BJ (cell line): ENCODE measurements at places on chromosomes 6 and 20. TPM values are rescaled to one million over a fixed set of nuclear protein-coding genes. Genes with fewer than 3 reads are reported as not detected.
A peak's percentile ranks its signal among the peaks of the same experiment; 100 is the strongest.

DNA sequence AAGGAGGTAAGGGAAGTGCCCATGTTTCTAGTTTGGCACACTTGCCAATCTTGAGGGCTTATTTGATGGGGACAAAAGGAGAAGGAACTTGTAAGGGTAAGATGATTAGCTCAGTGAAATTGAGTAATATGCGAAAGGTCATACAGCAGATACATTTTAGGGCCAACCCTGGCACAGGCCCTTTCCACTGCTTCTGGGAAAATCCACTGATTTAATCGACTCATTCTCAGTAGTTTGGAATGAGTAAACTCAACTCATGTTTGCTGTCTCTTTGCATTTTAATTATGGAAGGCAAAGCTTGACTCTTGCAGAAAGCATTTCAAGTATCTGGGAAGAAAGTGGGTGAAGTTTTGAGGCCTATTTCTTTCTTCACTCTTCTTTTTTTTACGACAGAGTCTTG, 20.0 kb downstream of the PHF20 start:
- DNase-seq = peak; percentile 96

DNA sequence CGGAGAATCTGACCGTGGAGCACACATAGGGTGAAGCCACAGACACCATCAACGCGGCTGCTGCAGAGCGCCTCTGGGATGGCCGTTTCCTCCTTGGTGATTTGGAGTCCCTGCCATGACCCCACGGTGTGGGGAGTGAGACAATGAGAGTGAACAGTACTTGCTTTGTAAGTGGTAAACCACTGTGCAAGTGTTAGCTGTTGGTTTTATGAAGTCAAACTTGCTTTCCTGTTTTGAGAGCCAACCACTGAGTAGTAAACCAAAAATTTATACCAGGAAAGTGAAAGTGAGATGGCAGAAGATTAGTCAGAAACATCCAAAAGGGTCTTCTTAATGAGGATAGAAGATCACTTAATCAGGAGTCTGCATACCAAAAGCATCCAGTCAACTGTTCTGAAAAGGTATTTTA, 160.7 kb downstream of the FOXC1 start:
- DNase-seq = no peak

- DNase-seq = no peak
Observed at GRCh38 chr6:23775127-23775526, 350.9 kb upstream of the NRSN1 start.

DNA sequence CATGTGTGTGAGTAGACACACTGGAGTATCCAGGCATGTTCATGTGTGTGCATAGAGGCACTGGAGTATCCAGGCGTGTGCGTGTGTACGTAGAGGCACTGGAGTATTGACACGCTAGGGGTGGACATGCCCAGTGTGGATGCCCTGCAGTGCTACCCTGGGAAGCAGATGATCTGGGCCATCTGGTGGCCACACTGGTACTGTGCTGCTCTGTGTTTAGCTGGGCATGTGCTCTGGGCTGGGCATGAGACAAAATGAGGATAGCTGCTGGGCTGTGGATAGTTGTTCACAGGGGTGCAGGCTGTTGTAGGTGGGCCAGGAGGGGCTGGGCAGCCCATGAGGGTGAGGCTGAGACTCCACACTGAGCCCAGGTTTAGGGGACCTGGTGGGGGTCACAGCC, 24.0 kb upstream of the NPBWR2 start:
- no peak for DNase-seq

DNA sequence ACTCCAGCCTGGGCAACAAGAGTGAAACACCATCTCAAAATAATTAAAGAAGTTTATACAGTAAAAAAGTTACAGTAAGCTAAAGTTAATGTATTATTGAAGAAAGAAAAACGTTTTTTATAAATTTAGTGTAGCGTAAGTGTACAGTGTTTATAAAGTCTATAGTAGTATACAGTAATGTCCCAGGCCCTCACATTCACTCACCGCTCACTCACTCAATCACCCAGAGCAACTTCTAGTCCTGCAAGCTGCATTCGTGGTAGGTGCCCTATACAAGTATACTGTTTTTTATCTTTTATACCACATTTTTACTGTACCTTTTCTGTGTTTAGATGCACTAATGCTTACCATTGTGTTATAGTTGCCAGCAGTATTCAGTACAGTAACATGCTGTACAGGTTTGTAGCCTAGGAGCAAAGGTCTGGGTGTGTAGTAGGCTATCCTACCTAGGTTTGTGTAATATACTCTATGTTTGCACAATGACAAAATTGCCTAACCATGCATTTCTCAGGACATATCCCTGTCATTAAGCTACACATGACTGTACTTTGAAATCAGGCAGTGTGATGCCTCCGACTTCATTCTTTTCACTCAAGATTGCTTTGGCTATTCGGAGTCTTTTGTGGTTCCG, 16.7 kb downstream of the MGME1 start:
- DNase-seq = no peak

DNA sequence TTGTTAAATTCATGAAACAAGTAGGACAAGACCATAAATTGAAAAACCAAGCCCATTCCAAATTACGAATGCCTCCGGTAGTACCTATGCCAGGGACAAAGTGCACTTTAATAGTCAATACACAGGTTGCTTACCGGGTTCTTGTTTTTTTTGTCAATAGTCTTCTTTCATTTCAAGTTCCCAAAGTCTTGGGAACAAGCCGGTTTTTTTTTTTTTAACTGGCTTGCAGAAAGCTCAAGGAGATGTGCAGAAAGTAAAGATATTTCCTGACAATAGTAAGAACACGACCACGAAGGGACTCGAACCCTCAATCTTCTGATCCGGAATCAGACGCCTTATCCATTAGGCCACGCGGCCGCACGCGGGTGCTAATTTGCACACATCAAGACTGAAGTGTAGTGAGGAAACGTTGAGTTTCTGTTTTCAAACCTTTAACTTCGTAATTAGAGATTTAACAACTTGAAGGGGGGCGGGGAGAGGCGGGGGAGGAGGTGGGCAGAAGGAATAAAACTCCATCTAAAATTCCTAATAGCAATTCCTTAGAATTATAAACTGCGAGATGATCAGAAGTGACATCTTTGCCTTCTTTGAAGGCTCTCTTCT, 181.0 kb downstream of the TRIM27 start:
- no peak for DNase-seq

DNA sequence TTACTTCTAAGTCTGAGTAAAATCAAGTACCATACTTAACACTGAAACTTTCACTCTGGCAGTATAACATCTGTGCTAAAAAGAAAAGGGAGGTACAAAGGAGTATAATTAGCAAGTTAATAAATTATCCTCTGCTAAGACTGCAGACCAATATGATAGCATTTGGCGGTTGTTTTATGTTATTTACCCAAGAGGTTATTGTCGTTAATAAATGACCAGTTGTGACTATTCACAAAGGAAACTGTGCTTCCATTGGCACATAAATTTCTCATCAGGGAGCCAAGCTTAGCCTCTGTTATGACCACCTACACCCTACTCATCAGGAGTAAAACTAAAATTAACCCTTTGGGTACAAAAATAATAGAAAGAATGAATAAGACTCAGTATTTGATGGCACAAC, 86.5 kb downstream of the CRYBG1 start:
- DNase-seq = no peak

GRCh38 chr20:34675993-34676641, 775 bp downstream of the PIGU start:
- DNase-seq = no peak

- DNase-seq = no peak
Observed at GRCh38 chr6:21942897-21943296, 349.3 kb downstream of the SOX4 start.

DNA sequence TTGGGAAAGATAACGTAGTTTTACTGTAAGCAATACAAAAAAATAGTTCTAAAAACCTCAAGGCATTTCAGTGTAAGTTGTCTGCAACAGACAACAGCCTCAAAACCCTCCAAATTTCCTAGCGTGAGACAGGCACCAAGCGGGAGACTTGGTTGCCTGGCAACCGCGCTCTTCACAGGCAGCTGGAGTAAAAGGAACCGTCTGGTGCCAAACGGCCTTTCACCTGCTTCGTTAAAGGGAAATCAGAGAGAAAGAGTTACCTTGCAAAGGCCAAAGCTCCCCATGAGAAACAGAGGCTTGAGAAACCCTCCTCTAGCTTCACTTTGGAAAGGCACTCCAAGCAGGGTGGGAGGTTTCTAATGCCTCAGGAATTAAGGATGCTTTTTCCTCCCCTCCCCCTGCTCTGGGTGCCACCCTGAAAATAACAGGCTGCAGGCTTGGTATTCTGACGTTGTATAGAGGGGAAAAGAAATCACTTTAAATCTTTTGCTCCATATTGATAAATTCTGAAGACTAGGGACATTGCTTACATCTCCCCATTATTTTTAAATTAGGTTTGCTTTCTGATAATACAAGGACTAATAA, 129.7 kb upstream of the UFL1 start:
- no peak for DNase-seq

GRCh38 chr6:49713346-49713745, at the start of gene CRISP2:
TSS of gene CRISP2 (minus strand) at chr6:49713543. CDS start at chr6:49709196, 4,347 bp downstream.
- DNase-seq = no peak

- no peak for DNase-seq
Observed at GRCh38 chr6:10194816-10195672, 219.8 kb downstream of the TFAP2A start.

- DNase-seq = no peak
Observed at GRCh38 chr6:164532198-164533044, 777.0 kb downstream of the C6orf118 start.

DNA sequence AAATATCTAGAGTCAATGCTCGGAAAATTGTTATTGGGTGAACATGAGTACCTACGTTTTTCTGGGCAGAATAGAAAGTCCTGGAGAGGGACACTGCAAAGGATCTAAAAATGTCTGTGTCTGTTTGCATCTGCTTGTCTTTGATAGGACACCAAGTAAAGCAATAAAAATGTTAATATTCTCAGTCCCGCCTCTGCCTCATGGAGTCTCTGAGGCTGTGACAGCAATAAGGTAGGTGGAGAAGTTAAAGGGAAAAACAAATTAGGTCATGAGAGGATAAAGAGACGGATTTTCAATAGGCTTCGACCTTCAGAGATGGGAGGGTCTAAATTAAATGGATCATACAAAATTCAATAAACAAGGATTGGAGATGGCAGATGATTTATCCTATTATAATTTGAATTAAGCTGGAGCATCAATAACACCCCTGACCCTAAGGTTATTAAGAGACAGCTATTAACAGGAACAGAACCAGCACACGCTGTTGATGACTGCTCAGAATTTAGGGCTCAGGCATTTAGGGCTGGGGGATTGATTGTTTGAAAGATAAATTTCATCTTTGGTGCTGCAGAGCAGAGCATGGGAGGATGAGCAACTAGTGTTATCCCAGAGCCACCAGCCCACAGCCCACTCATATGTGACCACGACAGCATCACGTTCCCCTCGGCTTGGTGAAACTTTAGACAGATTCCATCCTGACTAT, 620.3 kb upstream of the CDH4 start:
- DNase-seq = no peak

DNA sequence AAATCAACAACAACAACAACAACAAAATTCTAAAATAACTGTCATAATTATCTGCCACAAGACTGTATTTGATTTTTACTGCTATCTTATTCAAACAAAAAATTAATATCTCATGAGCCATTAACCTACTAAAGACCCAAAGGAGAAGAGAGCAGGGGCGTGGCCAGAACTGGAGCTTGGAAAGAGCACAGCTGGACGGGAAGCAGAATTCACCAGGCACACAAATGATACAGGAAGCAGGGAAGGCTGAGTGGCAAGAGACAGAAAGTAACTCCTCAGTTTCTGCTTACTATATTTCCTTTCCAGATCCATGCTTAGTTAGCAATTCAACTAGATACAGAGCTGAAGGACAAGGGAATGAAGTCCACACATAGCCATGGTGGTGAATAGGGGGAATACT, 54.4 kb downstream of the FKBP5 start:
- DNase-seq = no peak

DNA sequence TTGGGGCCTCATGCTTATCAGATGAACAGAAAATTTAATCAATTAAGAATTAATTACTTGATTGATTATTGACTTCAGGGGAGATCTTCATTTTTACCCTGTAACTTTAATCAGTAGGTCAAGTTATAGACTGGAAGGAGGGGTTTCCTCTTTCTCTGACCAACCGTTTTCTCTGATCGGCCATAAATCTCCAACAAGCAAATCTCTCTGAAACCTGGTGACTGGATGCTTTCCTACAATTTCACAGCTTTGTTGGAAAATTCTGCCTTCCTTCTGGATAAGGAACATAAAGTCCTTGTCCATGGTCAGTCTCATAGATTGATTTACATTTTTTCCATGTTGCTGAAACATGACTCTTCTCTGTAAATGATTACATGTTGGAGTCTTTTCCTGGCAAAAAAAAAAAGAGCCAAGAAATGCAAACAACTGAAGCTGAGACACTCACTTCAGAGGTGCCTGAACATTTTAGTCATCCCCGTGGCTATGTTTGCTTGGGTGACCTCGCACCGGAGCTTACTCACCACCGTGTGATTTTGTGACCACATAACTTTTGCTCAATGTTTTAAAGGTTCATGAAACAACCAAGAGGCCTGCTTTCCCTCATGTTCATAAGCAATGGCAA, 31.0 kb downstream of the IRF4 start:
- DNase-seq = peak; percentile 48

DNA sequence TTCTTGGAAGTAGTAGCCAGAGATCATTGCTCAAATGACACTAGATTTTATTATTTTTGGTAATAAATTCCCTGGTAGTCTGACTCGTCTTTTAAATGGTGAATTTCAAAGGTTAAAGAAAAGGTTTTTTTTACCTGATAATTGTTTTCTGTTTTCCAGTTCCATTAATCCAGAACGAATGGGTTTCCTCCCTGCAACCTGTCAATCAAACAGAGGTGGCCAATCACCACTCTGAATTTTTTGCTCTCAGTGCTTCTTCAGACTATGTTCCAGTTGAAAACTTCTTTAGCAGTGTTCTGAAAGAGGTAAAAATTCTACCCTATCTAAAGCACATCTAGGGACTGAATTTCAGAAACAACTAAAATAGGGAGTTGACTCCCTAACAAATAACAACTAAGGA, 73.8 kb downstream of the PHIP start:
- DNase-seq = no peak

DNA sequence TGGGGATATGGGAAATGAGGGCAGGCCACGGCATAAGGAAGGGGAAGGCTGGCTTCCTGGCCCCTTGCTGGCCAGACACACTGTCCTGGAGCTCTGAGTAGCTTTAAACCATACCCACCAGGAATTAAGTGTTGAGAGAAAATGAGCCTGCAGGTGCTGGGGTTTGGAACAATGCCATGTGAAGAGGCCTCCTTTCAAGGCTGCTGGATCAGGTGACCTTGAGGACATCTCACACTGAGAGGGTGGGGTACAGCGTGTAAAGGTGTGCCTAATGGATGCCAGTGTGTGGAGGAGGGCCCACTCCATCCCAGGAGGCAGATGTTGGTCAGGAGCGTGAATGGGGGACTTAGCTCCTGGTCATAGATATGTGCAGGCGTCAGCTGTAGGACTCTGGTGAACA, 74.8 kb upstream of the MLN start:
- DNase-seq = no peak

ELOVL4 gene
- polyA plus RNA-seq = 0.40 and 0.69 TPM in 2 replicates

ZNF391 gene
- polyA plus RNA-seq = 0.27 and 0.50 TPM in 2 replicates

MRPS26 gene
- 27.4 and 37.2 TPM in 2 replicates for polyA plus RNA-seq

FOXA2 gene
- not detected in 2 replicates for polyA plus RNA-seq

CD40 gene
- polyA plus RNA-seq = 7.5 and 11.6 TPM in 2 replicates

ENPP5 gene
- 0.01 TPM in 1 of 2 replicates, not detected in the other for polyA plus RNA-seq

KIF16B gene
- polyA plus RNA-seq = 3.2 and 6.8 TPM in 2 replicates

GPANK1 gene
- polyA plus RNA-seq = 12.6 and 15.0 TPM in 2 replicates

SUMO4 gene
- 0.23 TPM in 1 of 2 replicates, not detected in the other for polyA plus RNA-seq

RFX6 gene
- polyA plus RNA-seq = not detected in 2 replicates
